GM20000 (cell line): ENCODE measurements at places on chromosomes 12 and 14.
A peak's percentile ranks its signal among the peaks of the same experiment; 100 is the strongest.

DNA sequence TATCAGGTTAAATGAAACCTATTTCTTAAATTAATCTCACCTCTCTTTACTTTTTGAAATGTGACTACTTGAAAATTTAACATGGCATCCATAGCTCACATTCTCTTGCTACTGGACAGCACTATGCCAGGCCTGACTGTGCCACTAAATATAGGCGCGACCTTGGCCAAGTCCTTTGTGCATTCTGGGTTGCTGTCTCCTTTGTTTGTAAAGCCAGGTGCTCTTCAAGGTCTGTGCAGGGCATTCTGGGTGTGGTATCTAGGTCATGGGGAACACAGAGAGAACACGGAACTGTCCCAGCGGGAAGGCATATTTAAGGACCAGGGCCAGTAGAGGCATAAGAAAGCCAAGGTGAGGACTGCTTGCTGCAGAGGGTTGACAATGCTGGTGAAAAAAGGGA, 121.2 kb downstream of the ZNF664 start:
- DNase-seq: no peak

GRCh38 chr12:93978553-93978952, 169.8 kb upstream of the PLXNC1 start:
- DNase-seq: no peak

- DNase-seq: no peak
These were observed 89.8 kb upstream of the DNM1L start for GRCh38 chr12:32589165-32589865.

- DNase-seq: no peak
These were observed 310.1 kb upstream of the DIO3 start for GRCh38 chr14:101250948-101251811.

GRCh38 chr12:830111-830867, 77.9 kb downstream of the WNK1 start:
- DNase-seq: no peak

- peak; percentile 49 for DNase-seq
These were observed 1.3 kb downstream of the AHSA1 start for GRCh38 chr14:77459072-77459723.

DNA sequence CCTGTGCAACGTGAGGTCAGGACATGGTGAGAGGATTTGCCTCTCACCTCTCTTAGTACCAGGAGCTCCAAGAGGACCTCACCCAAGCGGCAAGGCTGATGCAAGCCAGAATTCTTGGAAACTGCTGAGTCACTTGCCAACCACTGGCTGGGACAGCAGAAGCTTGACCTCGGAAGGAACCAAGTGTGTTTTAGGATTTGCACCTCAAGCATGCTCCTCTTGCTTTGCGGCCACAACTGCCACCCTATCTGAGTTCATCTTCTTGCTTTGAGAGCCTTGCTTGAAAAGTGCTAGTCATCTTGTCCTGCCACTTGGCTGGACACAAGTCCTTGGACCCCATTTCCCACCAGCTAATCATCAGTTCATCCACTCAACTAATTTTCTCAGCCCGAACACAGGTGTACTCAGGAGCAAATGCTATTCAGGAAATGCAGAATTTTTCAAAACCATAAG, 195.8 kb downstream of the SLC25A21 start:
- no peak for DNase-seq

DNA sequence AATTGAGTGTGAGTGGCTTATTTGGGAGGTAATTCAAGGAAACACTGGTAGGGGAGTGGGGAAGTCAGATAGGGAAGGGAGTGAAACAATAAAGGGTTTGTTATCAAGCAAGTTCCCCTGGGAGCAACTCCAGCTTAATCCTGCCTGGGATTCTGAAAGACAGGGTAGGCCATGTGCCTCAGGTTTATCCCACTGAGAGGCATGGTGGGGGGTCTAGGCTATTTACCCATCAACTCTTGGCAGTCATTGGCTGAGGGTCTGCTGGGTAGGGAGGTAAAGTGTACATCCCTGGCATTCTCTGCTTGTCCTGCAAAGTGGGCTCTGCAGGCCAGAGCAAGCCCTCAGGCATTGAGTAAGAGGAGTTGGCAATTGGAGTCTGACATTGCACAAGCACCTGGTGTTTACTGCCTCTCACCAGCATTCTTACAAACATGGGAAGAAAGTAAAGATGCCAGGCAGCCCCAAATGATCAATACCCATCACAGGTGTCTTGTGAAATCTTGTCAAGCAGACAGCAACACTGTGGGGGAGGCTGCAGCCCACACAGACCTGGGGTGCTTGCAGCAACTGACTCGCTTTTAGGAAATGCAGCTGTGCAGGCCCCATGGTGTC, 169.3 kb downstream of the KTN1 start:
- no peak for DNase-seq

DNA sequence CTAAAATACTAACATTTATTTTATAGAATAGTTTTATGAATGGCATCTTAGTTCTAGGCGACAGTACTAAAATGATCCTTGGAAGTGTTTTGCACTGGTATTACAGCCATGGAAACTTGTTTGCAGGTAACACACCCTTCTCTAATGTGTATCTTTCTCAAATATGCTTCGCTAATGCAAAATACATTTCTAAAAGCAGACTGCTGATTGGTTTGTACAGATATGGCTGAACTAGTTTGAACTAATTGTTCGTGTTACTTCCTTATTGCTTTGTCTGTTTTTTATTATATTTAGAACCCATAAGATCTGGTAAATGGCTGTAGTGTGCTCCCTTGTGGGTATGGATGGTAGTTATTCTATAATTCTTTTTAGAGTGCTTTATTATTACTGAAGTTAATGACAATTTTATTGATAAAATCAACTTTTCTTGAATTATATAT, 53.0 kb downstream of the ATF7IP start:
- no peak for DNase-seq

DNA sequence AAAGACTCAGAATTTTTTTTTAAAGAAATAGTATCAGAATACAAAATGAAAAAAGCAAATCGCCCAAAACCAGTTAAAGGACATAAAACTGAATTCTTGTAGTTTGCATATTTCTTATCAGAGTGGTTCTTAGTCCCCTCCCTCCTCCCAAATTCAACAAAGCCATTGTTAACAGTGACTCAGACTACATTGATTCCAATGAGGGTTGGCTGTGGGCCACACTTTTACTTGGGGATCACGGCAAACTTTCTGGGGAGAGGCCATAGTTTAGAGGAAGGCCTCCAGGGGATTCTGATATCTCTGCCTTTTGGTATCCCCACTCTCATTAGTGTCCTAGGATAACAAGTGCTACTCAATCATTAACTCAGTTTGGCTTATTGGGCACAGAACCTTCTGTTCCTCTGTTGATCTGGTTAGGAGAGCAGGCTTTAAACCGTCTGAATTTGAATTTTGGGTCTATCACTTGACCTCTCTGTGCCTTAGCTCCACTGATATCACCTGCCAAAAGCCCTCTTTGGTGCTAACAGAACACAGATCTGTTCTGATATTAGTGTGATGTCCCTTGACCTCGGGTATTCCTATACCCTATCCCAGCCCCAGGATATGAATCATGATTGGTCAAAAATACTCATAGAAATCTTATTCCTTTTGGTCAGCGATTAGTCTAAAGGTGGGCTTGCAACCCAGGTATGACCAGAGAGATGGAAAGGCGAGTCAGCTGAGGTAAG, 45.2 kb upstream of the APPL2 start:
- no peak for DNase-seq

DNA sequence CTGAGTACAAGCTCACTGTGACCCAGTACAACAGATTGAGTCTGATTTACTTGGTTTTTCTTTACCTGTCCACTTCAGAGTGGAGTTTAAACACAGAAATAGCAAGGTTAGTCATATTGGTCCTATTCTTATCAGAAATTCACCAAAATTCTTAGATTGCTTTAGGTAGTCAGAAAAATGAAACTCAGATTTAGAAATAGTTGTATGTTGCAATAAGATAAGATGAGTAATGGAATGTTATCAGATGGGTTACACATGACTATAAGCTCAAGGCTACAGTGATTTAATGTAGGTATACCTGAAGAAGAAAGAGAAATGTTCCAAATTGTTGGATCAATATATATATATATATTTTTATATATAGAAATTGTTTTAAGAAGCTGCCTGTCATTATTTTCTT, 524.1 kb downstream of the LRFN5 start:
- no peak for DNase-seq

- DNase-seq: no peak
These were observed 3.3 kb downstream of the HHIPL1 start for GRCh38 chr14:99648027-99648784.

- no peak for DNase-seq
These were observed 6.9 kb upstream of the TCL1B start for GRCh38 chr14:95679148-95679815.

GRCh38 chr12:23810329-23810902, 139.1 kb downstream of the SOX5 start:
- no peak for DNase-seq

GRCh38 chr14:79332504-79333197, 878.7 kb downstream of the DIO2 start:
- DNase-seq: no peak

GRCh38 chr12:22046090-22046967, at the start of gene CMAS:
CMAS (plus strand) TSS chr12:22046218; CDS start chr12:22046304, 86 bp downstream.
- peak; percentile 91 for DNase-seq

GRCh38 chr12:3545121-3545796, 54.3 kb downstream of the PRMT8 start:
- DNase-seq: no peak

- DNase-seq: no peak
These were observed 58.8 kb downstream of the OTX2 start for GRCh38 chr14:56751471-56751870.

DNA sequence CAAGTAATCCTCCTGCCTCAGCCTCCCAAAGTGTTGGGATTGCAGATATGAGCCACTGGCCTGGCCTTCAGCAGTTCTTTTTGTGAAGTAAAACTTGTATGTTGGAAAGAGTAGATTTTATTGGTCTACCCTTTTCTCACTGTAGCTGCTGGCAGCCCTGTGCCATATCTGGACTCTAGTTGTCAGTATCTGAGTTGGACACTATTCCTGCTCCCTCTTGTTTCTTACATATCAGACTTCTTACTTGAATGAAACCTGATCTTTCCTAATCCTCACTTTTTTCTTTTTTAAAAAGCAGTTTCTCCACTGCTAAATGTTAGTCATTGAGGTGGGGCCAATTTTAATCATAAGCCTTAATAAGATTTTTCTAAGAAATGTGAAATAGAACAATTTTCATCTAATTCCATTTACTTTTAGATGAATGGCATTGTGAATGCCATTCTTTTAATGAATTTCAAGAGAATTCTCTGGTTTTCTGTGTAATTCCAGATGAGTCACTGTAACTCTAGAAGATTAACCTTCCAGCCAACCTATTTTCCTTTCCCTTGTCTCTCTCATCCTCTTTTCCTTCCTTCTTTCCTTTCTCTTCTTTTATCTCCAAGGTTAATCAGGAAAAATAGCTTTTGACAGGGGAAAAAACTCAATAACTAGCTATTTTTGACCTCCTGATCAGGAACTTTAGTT, 88.7 kb downstream of the APAF1 start:
- no peak for DNase-seq

GRCh38 chr14:55626131-55626530, 46.1 kb downstream of the KTN1 start:
- no peak for DNase-seq

GRCh38 chr12:105076913-105077312, 7.3 kb downstream of the ALDH1L2 start:
- DNase-seq: no peak

- peak; percentile 61 for DNase-seq
These were observed 48.7 kb downstream of the NEUROD4 start for GRCh38 chr12:55068416-55069010.

DNA sequence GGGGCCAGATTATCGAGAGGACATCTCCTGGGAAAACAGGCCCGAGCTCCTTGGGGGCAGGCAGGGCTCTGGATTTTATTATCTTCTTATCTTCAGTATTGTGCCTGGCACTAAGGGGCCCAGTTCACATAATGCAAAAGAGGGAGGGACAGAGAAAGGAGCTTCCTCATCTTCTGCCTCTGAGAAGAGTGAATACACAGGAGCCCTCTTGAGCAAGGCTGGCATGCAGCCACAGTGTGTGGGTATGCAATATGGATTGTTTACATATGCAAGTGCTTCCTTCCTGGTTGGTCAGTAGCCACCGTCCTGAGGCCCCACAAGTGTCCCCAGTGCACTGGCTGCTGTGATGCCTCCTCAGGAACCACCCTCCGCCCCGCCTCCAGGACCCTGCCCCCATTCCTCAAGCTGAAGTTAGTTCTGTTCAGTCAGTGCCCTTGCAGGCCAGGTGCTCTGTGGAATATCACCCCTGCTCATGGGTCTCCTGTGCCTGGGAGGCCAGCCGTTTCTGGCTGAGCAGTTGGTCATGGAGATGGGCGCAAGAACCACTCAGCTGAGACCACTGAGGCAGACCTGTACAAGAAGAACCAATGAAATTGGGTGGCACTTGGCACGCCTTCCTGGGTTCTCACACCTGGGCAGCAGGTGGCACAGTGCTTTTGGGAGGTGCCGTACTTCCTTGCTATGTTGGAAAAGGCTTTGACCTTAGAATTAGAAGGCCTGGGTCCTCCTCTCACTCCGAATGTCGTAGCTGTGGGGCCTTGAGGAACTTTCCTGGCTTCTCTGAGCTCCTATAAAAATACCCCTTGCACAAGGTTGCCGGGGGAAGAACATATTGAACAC, 35.1 kb upstream of the ACTN1 start:
- no peak for DNase-seq
